Urinary bladder (tissue), 4 donors: ENCODE measurements at places on chromosomes 7 and 10.

- DNase-seq = no peak
Measured at GRCh38 chr10:102311025-102311420, 65.7 kb downstream of the GBF1 start.

- DNase-seq = no peak
Measured at GRCh38 chr10:99429517-99430095, 818 bp downstream of the GOT1 start.

GRCh38 chr7:133649593-133649992 lies 396.7 kb downstream of the EXOC4 start:
- DNase-seq = no peak

- no peak for DNase-seq
Measured at GRCh38 chr10:10353326-10353868, 664.3 kb upstream of the CELF2 start.

- no peak for DNase-seq
Measured at GRCh38 chr10:86250399-86250798, 116.2 kb downstream of the GRID1 start.

- DNase-seq = no peak
Measured at GRCh38 chr7:27173956-27174873, at the start of gene HOXA10. TSS of gene HOXA10 (minus strand) at chr7:27174320. CDS start at chr7:27174306, 14 bp downstream.

GRCh38 chr10:122328676-122329075 lies 45.8 kb upstream of the PLEKHA1 start:
- DNase-seq = no peak

GRCh38 chr7:102454468-102454867 lies 10.2 kb downstream of the ALKBH4 start:
- DNase-seq = no peak

- no peak for DNase-seq
Measured at GRCh38 chr10:92181575-92181974, 109.3 kb downstream of the CPEB3 start.

- DNase-seq = no peak
Measured at GRCh38 chr10:50619882-50620281, 3.9 kb downstream of the SGMS1 start.

GRCh38 chr7:104976966-104977636 lies 36.9 kb upstream of the KMT2E start:
- DNase-seq = no peak

GRCh38 chr7:28481091-28481926 lies 69.0 kb downstream of the CREB5 start:
- no peak for DNase-seq

GRCh38 chr7:140926021-140926817 lies 1.5 kb upstream of the BRAF start:
- no peak for DNase-seq

GRCh38 chr10:63549810-63550209 lies 28.6 kb downstream of the REEP3 start:
- no peak for DNase-seq

DNA sequence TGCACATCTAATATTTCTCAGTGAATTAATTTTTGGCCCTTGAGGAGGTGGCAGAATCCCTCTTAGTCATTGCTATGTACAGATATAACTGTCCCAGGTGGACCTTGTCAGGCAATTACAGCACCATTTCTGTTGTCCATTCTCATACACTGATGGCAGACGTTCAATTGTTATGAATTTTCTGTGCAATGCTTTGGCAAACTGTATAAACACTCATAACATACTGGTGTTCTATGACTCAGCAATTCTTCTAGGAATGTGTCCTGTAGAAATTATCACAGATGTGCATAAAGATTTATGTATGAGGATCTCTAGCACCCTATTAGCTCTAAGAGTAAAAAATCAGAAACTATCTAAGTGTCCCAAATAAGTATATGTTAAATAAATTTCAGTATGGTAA lies 80.8 kb downstream of the DNAJB9 start:
- DNase-seq = no peak

- no peak for DNase-seq
Measured at GRCh38 chr7:2312267-2312929, 1.8 kb downstream of the SNX8 start.

- no peak for DNase-seq
Measured at GRCh38 chr10:58743466-58744115, 230.9 kb downstream of the BICC1 start.

- no peak for DNase-seq
Measured at GRCh38 chr10:116765648-116766081, 23.3 kb upstream of the HSPA12A start.

- DNase-seq = no peak
Measured at GRCh38 chr10:82969405-82969804, 1094.4 kb downstream of the NRG3 start.

- DNase-seq = peak; percentile 14
Measured at GRCh38 chr7:129343099-129343700, 91.0 kb upstream of the STRIP2 start.

GRCh38 chr10:71694567-71694968 lies 25.0 kb downstream of the C10orf105 start:
- DNase-seq = no peak

DNA sequence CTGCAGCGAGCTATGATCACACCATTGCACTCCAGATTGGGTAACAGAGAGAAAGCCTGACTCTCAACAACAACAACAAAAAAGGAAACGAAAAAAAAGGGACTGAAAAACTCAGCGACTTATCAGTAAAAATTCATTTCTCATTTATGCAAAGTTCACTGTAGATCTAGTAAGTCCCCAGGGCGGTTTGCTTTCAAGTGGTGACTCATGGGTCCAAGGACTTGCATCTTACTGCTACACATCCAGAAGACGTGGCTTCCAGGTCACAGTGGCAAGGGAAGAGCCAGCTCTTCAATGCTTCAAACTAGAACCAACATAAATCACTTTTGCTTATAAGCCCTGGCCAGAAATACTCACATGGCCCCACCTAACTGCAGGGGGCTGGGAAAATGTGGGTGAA lies 178.3 kb upstream of the AUTS2 start:
- DNase-seq = no peak

GRCh38 chr10:77507291-77507880 lies 130.2 kb downstream of the KCNMA1 start:
- DNase-seq = no peak

GRCh38 chr10:102593074-102593803 lies 51.0 kb upstream of the TRIM8 start:
- DNase-seq = no peak

DNA sequence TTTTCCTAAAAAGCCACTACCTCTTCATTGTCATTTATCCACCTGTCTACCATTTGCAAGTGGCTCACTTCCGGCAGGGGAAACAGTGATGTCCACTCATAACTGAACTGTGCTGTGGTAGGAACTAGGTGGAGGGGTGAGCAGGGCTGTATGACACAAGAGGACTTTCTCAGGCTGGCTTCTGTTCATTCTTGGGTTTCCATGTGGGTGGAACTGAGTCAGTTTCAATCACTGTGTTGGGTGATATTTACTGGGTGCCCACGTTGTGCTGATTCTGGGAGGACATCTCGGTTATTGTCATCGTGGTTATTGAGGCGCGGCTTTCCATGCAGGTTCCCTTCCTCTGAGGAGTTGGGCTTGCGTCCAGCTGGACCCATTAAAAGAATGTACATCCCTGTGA lies 38.8 kb downstream of the RAMP3 start:
- no peak for DNase-seq

GRCh38 chr10:95242581-95243317 lies 48.1 kb downstream of the PDLIM1 start:
- DNase-seq = no peak
